ENCODE measurements at places on chromosomes 2 and 18.
A peak's percentile ranks its signal among the peaks of the same experiment; 100 is the strongest.

- no peak for DNase-seq
Observed at GRCh38 chr2:183543731-183544130, 419.5 kb downstream of the NUP35 start.

DNA sequence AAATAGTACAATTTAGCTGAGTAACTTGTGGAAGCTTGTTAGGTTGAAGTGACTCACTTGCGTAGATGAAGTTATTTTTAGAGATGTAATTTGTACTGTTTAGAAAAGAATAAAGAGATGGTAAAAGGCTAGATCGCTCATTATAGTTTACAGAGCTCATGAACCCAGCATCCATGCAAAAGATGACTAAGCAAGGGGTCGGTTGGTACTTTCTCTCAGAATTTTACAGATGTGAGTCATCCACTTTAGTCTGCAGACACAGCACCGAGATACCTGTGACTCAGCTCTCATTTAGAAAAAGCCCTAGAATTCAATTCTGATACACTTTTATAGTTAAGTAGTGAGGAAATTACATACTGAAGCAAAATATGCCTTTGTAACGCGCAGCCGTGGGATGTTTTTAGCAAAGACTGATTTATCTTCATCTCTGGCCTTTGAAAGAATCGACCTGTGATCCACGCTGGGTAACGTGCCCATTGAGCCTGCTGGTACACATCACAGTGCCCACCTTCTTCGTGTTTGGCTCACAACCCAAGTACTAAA is 116.5 kb upstream of the FOSL2 start:
- DNase-seq, result peak; percentile 87

GRCh38 chr2:63189026-63189425 is 138.4 kb downstream of the OTX1 start:
- peak; percentile 3 for DNase-seq

- DNase-seq, result no peak
Observed at GRCh38 chr2:56267415-56267788, 83.6 kb downstream of the CCDC85A start.

GRCh38 chr2:232438951-232439757 is 16.8 kb upstream of the ALPI start:
- DNase-seq, result no peak

GRCh38 chr18:9419956-9420631 is 55.2 kb upstream of the RALBP1 start:
- DNase-seq, result no peak

DNA sequence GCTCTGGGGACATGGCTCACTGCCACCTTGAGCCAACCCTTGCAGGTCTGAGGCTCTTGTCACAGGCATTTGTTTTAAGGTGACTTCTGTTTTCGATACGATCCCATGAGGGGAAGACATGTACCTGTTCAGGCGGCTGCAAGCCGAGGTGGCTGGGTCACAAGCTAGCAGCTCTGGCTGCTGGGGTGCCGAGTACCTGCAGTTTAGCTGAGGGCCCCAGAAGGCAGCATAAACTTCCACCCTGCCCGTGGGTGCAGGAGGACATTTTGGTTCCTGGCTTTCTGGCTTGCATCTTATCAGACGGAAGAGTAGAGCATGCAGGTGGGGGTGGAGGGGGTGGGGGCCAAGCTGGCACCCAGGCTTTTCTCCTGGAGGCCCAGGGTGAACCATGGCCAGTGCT is 28.4 kb downstream of the COA5 start:
- no peak for DNase-seq

GRCh38 chr2:201888426-201888800 is 82.1 kb downstream of the CDK15 start:
- no peak for DNase-seq

DNA sequence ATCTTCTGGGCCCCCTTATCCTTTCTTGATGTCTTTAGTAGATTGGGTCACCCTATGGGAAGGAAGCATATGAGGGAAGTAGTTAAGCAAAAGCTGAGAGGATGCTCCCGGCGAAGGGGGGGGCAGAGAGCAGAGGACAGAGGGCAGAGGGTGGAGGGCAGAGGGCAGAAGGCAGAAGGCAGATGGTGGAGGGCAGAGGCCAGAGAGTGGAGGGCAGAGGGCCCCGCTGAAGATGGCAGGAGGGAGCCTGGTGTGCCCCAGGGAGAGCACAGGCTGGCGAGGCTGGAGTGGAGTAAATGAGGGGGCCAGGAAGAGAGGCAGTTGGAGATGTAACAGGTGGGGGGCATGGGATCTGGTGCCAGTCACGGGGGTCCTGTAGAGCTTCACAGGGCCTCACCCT is 7.0 kb downstream of the MLPH start:
- no peak for DNase-seq

DNA sequence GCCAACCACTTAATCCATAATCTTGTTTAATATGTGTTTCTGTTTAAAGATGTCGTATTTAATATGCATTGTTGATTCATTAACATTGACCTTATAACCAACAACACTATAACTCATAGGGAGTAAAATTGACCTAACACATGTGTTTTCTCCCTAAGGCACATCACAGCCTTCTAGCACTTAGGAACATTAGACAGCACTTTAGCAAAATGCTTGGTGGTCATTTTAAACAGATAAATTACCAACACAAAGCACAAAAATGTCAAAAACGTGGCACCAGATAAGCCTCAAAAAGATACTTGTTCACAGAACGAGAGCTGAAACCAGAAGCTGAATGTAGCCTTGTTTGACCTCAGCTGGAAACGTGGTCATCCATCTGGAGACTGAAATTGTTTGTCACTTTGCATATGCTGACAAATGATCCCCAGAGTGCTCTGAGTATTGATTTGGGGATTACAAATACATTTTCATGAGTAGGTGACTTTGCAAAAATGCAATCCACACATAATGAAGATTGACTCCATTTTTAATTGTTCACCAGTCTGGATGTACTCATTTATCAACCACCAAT is 139.2 kb downstream of the CCDC102B start:
- no peak for DNase-seq

GRCh38 chr18:641224-641623 is 16.2 kb upstream of the TYMS start:
- no peak for DNase-seq

DNA sequence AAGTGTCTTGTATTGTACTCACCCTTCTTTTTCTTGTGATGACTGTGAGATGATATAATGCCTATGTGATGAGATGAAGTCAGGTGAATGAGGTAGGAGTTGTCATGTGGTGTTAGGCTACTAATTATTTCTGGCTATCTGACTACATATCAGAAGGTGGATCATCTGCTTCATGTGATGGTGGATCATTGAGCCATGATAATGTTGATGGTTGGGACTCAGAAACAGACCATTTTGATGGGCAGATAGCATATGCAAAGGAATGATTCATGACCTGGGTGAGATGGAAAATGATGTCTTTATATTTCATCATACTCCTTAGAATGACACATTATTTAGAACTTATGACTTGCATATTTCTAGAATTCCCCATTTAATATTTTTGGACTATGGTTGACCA is 19.5 kb downstream of the ANKRD30B start:
- DNase-seq, result no peak

GRCh38 chr18:9992300-9992972 is 78.6 kb downstream of the VAPA start:
- DNase-seq, result no peak

- no peak for DNase-seq
Observed at GRCh38 chr2:19362094-19362754, 3.8 kb upstream of the OSR1 start.

- DNase-seq, result no peak
Observed at GRCh38 chr2:117407746-117408145, 406.7 kb upstream of the DDX18 start.

GRCh38 chr2:105037572-105038382 is at the start of gene MRPS9:
Gene MRPS9 (plus strand): TSS chr2:105038069. CDS start chr2:105038093, 24 bp downstream.
- DNase-seq, result peak; percentile 88

GRCh38 chr2:236317938-236318396 is 53.8 kb upstream of the ASB18 start:
- no peak for DNase-seq

DNA sequence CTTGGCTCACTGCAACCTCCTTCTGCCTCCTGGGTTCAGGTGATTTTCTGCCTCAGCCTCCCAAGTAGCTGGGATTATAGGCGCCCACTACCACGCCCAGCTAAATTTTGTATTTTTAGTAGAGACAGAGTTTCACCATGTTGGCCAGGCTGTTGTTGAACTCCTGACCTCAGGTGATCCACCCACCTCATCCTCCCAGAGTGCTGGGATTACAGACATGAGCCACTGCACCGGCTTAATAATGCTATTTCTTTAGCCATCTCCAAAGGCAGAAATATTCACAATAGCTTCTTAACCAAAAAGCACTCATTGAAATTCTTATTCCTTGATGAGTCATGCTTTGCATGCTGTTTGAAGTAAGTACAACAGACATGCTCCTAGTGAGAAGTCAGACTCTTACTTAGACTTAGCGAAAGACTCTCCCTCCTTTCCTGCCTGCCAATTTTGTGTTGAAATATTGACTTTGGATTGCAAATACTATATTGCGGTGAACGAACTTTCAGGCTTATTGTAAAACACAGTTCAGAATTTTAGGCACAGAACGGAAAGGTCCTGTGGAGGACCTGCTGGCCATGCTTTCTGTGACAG is 4.4 kb downstream of the ACTR3 start:
- DNase-seq, result peak; percentile 33

GRCh38 chr18:24736662-24737330 is 276.4 kb downstream of the HRH4 start:
- no peak for DNase-seq

- DNase-seq, result no peak
Observed at GRCh38 chr18:43077510-43078308, 37.8 kb downstream of the RIT2 start.

DNA sequence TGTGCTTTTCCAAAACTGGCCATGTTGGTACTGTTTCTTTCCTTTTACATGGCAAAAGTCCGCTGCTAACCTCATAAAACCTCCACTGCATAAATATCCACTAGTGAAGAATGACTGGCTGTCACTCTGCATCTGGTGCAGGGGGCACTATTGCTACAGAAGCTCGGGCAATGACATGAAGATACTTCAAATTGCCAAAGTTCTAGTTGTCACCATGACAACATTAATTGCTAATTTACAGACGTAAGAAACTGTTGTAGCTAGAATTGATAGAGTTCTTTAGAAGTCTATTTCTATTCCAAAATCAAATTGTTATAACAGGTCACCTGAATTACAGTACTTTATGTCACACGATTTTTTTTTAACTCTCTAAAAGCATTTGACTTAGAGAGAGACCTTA is 845 bp downstream of the CFAP210 start:
- DNase-seq, result no peak

- DNase-seq, result no peak
Observed at GRCh38 chr2:216860426-216861137, 718 bp upstream of the TNP1 start.

- DNase-seq, result no peak
Observed at GRCh38 chr18:43719267-43719795, 442.0 kb upstream of the SYT4 start.

DNA sequence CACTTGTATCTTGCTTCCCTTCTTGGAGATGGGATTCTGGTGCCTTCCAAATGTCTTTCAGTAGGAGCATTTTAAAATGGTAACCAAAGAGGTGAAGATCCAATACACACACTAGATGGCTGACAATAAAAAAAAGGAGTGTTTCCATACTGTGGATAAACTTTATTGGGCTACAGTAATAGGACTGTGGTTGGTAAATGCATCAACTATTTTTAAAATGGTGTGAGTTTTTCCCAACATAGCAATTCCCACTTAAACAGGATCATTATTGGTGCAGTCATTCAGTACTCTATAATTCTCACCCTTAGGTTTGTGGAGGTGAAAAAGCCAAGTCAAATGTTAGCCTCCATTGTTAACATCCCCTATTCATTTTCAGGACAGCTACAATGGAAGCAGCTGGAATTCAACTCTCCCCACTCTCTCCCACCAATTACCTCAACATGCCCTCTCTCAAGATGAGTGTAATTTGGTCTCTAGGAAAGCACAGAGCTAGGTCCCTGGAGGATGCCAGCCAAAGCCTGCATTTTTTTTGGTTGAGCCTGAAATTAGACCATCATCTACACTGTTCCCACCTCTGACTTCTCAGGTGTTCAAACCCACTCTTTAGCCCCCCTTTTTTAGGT is 273.3 kb downstream of the TCF4 start:
- no peak for DNase-seq

GRCh38 chr2:237359894-237360780 is 53.8 kb downstream of the COL6A3 start:
- DNase-seq, result no peak

- DNase-seq, result peak; percentile 53
Observed at GRCh38 chr2:150162241-150162942, 325.1 kb downstream of the RND3 start.

- DNase-seq, result no peak
Observed at GRCh38 chr2:8805278-8806210, 31.9 kb downstream of the KIDINS220 start.

GRCh38 chr2:70901227-70902066 is 34.3 kb upstream of the ATP6V1B1 start:
- no peak for DNase-seq

DNA sequence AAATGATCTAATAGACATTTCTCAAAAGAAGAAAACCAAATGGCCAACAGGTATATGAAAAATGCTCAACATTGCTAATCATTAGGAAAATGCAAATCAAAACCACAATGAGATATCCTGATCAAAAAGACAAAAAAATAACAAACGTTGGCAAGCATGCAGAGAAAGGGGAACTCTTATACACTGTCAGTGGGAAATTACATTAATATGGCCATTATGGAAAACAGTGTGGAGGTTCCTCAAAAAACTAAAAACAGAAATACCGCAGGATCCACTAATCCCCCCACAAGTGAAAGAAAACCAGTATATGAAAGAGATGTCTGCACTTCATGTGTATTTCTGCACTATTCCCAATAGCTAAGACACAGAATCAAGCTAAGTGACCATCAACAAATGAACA is 57.7 kb upstream of the CTIF start:
- DNase-seq, result no peak

- no peak for DNase-seq
Observed at GRCh38 chr2:168432565-168433186, 23.4 kb upstream of the CERS6 start.

DNA sequence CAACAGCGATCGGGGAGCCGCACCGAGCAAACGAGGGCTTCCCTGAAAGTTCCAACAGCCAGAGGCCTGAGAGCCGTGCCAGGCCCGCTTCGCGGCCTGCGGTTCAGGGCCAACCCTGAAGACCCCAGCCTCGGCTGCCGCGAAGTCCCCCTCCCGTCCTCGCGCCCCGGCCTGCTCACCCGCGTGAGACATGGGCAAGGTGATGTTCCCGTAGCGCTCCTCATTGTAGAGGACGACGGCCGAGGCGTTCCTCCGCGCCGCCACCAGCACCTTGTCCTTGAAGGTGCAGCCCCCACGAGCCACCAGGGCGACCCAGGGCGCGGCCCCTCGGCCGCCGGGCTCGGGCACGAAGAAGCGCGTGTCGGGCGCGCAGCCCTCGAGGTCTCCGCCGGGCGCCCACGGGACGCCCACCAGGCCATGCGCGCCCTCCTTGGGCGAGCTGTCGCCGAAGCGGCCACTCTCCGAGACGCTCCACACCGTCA is 510 bp downstream of the RNF149 start:
- no peak for DNase-seq

- DNase-seq, result no peak
Observed at GRCh38 chr2:5360081-5360480, 332.1 kb upstream of the SOX11 start.

- DNase-seq, result no peak
Observed at GRCh38 chr2:134107402-134107801, 146.5 kb upstream of the MGAT5 start.
